ENCODE measurements at places on chromosomes 16 and 17. TPM values are rescaled to one million over a fixed set of nuclear protein-coding genes. Genes with fewer than 3 reads are reported as not detected.

The SOST gene
- not detected for total RNA-seq

The ARL17A gene
- total RNA-seq, result 1.4 TPM

The PABPN1L gene
- not detected for total RNA-seq

The NUDT7 gene
- 2.6 TPM for total RNA-seq

The HLF gene
- total RNA-seq, result 0.24 TPM

The CHST4 gene
- total RNA-seq, result not detected
